Fibroblast of skin of left biceps (primary cell): ENCODE measurements at places on chromosomes 6 and 20.

GRCh38 chr6:132354517-132355167 lies 46.6 kb downstream of the MOXD1 start:
- DNase-seq, result no peak

DNA sequence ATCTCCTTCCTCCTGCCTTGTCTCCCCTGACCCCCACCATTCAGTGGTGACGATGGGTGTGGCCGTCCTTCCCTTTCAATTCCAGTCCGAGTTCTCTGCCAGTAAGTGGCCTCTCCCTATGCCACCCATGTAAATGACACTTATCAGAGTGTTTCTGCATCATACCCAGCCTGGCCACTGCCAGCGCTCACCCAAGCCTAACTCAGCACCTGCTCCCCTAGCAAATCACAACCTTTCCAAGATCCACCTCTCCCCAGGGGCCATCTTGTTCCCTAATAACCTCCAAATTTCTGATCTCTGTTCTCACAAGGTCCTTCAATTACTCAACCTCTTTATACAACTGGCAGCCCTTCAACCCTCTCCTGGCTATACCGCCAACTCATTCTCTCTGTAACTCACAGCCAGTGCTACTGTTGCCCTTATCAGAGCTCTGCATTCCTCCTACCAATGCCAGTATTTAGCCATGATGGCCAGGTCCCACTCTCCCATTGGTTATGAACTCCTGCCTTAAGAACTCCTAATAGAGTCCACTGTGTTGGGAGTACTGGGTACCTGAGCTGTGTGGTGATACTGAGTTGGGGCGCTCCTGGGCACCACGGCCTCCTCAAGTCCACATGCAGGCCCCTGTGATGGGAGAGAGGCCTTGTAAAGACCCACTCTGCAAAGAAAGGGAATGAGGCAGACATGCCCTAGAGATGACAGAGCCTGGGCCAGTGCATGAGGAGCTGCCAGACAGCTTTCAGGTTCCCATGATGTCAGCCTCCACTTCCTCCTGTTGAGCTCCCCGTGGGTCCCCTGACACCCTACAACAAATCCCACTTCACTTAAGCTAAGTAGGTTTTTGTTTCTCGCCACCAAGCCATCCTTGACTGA lies 187.4 kb upstream of the RREB1 start:
- no peak for DNase-seq

GRCh38 chr20:31908424-31908823 lies 38.0 kb downstream of the TTLL9 start:
- no peak for DNase-seq

- DNase-seq, result no peak
Observed at GRCh38 chr6:16684896-16685554, 76.2 kb downstream of the ATXN1 start.

GRCh38 chr20:47814632-47815415 lies 29.5 kb upstream of the SULF2 start:
- DNase-seq, result no peak

DNA sequence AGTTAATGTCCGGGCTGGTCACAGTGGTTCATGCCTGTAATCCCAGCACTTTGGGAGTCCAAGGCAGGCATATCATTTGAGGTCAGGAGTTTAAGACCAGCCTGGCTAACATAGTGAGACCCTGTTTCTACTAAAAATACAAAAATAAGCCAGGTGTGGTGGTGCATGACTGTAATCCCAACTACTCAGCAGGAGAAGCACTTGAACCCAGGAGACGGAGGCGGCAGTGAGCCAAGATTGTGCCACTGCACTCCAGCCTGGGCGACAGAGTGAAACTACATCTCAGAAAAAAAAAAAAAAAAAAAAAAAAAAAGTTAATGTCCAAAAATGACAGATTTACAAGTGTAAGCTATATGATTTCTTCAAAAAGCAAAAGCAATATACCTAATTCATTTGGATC lies 124.9 kb downstream of the CCDC170 start:
- no peak for DNase-seq

DNA sequence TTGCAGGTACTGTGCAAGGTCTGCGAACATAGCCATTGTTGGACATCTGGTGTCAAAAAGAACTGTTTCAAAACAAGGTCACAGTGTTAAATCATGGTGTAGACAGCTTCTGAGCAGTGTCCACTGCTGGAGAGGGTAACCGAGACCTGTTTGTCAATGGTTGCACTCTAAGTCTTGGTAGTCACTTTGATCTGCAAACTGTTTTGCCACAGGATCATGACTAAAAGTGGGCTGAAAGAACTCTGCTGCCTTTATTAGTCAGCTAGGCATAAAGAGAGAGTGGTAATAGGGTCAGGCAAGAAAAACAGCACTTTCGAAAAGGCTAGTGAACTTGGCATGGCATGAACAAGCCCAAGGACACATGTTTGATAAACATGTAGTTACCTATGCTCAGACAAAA lies 552.3 kb upstream of the CITED2 start:
- no peak for DNase-seq

GRCh38 chr20:11173916-11174315 lies 500.1 kb upstream of the JAG1 start:
- DNase-seq, result peak; percentile 67

DNA sequence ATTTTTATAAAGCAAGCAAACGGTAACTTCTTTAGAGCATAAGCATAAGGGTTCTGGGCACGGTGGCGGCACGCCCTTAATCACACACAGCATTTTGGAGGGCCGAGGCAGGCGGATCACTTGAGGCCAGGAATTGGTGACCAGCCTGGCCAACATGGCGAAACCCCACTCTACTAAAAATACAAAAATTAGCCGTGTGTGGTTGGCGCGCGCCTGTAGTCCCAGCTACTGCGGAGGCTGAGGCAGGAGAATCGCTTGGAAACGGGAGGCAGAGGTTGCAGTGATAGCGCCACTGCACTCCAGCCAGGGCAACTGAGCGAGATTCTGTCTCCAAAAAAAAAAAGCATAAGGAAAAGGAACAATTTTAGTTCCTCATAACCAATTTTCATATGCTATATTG lies 2.6 kb downstream of the SENP6 start:
- no peak for DNase-seq

GRCh38 chr6:74745670-74746069 lies 460.2 kb downstream of the COL12A1 start:
- no peak for DNase-seq

DNA sequence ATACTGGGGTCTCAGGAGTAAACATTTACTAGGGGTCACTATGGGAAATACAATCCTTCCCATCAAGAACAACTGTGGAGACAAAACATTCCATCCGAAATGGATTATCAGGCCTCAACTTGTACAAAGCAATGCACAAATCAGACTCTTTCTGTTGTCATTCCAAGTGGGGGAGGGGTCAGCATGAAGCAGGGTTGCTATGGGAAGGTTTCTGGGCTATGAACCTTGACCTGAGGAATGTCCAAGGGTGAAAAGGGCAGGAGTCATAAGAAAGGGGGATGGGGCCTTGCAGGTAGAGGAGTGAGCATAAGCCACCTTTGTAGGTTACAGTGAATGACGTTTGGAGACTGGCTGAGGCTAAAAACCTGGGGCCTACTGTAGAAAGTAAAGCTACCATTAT lies 3.1 kb downstream of the METTL24 start:
- DNase-seq, result no peak

GRCh38 chr20:51594236-51595057 lies 51.9 kb upstream of the NFATC2 start:
- DNase-seq, result no peak

DNA sequence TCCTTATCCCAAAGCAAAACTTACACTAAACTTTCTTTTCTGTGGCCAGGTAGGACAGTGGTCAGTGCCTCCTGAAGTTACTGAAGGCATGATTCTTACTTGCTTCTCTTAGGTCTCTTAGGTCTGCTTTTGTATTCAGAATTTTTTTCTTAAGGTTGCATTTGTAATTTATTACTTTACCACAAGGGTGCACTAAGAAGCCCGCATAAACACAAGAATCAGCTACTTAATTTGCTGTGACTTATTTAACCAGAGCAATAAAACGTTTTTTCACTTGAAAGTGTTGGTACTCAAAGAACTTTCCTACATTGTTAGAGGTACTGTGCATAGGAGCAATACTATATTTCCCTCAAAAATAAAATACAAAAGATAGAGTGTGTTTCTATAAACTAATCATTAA lies 75.4 kb upstream of the LAMA2 start:
- peak; percentile 7 for DNase-seq

GRCh38 chr6:84228198-84228543 lies 728 bp upstream of the CEP162 start:
- no peak for DNase-seq

- DNase-seq, result no peak
Observed at GRCh38 chr20:32433311-32434021, 75.3 kb downstream of the ASXL1 start.

GRCh38 chr6:31769684-31770371 lies 7.3 kb downstream of the VWA7 start:
- no peak for DNase-seq

DNA sequence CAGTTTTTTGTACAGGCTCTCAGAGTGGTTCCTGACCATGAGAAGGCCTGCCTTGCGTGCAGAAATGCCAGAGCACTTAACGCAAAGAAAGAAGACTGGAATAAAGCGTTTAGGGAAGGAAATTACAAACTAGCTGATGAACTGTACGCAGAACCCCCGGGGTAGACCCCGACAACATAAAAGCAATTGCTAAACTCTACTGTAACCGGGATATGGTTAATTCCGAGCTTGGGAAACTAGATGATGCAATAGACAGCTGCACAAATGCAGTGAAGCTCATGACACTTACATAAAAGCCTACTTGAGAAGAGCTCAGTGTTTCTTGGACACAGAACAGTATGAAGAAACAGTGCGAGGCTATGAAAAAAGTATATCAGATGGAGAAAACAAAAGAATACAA lies 35.7 kb downstream of the CITED2 start:
- peak; percentile 59 for DNase-seq

- DNase-seq, result no peak
Observed at GRCh38 chr6:281469-282103, 10.7 kb upstream of the DUSP22 start.

DNA sequence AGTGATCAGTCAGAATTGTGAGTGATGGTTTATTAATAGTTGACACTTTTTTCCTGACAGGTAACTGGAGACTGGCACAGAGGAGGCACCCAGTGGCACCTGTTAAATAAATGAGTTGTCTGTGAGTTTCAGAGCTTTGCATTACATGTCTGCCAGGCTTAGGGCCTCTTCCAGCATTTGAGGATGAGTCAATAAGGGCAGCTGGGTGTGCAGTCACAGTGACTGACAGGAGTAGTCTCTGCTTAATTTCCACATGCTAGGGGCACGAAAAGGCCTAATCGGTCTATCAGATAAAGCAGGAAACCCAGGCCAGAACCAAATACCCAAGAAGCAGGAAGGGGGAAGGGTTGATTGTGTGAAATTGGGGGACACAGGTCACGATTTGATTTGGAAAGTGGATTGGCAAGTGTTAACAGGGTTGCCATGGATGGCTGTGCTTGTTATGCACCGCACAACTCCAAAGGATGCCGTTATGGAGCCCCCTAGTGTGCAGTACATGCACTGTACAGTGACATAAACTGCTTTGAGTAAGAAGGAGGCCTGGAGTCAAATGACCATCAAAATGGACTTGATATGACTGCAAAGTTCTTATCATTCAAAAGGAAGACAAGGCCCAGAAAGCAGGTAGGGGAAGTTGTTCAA lies 111.9 kb upstream of the GGTLC1 start:
- DNase-seq, result no peak

- no peak for DNase-seq
Observed at GRCh38 chr20:54688476-54688875, 213.1 kb downstream of the DOK5 start.

DNA sequence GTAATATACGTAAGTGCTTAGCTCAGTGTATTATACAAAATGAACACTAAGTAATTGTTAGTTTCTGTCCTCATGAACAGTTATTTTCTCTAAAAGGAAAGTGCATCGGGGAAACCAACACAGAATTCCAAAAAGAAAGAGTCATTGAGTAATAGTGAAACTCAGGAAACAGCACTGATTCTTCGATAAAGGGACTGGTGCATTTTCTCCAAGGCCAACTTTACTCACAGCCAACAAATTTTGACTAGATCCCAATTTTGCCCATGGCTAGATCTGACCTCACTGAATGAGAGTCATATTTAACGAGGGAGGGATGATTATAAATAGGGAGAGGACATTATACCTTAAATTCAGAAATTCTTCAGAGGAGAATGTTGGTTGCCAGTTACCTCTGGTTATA lies 390.9 kb upstream of the NRSN1 start:
- DNase-seq, result no peak

DNA sequence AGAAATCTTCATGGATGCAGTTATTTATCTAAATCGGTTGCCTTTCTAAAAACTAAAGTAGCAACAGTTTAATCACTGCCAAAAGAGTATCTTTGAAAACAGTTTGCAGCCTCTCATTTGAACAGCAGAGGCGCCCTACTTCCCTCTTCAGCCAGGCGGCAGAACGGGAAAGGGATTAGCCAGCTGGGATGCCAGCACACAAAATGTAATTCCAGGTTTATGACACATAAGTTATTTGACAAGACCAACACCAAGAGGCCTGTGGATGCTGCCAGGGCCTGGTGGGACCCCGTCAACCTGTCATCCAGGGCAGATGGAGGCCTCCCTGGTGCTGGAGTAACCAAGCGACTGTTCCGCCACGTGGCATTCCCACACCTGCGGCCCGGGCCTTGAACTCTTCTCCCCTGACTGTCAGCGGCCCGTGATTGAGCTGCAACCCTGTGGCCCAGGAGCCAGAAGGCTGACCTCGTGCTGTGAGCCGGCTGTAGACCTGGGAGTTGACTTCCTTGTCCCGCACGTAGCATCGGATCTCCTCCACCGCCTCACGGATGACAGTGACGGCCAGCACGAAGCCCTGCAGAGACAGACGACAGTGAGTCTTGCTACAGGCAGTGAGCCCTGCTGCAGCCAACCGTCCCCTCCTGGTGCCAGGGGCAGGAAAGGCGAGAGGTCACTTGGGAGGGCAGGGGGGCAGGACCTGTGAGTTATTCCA lies 55.5 kb downstream of the ATP9A start:
- no peak for DNase-seq

DNA sequence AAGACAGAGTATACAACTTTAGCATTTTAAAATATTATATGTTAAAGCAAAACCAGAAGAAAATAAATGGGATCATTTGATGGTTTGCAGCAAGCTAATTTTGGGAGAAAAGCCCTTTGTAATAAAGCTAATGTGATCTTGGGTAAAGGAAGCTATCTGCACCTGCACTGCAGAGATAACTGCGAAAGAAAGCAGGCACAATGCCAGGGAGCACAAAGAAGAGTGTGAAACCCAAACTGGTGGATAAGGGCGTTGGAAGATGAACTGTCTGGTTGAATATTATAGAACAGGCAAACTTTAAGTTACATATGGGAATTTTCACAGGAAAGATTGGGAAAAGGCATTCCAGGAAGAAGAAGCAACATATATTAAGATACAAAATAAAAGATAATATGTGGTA lies 179.2 kb upstream of the KHDRBS2 start:
- no peak for DNase-seq

GRCh38 chr6:119713903-119714302 lies 364.3 kb upstream of the MAN1A1 start:
- DNase-seq, result no peak

- no peak for DNase-seq
Observed at GRCh38 chr6:89689732-89690131, 51.2 kb upstream of the LYRM2 start.
